ENCODE measurements at places on chromosomes 4 and X. TPM values are rescaled to one million over a fixed set of nuclear protein-coding genes. Genes with fewer than 3 reads are reported as not detected.

DNA sequence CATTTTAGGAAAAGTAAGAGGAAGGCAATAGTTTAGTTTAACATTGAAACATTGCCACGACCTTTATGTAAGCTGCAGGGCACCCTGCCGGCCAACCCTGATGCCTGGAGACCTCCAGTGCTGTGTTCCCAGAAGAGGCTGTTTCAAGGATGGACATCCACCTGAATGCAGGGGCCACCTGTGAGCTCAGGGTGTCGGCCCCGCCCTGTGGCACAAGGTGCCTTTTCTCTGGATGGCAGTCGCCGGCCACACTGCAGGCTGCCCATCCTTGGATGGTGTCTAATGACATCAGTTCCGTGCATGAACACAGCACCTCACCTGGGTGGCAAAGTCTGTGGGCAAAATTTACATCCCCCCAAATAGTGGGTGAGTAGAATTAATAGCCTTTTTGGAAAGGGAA is 180.0 kb downstream of the AFAP1 start:
- no peak overlapping the region for H3K4me3 ChIP-seq
- no peaks in the 10 kb centered on the region for H3K27me3 ChIP-seq
- peaks cover 6% of the 10 kb centered on the region for H3K4me1 ChIP-seq
- H3K36me3 ChIP-seq = no peaks in the 10 kb centered on the region
- H3K27ac ChIP-seq = no peak overlapping the region
- DNase-seq = no peak

DNA sequence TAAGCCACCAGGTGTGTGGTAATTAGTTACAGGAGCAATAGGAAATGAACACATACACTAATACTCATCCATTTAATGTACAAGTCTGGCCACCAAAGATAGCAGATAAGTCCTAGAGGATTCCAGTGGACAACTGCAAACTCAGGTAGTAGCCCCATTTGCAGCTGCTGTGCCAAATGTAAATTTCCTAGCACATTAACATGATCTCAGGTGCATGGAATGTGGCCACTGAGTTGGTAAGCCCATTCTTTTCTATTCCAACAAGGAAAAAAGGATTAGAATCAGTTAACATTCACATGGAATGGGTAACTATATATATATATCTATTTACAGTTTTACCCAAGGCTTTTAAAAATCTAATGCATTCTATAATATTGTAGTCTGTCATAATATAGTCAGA is 23.3 kb upstream of the FRAS1 start:
- no peak overlapping the region for H3K4me3 ChIP-seq
- no peak for DNase-seq
- no peaks in the 10 kb centered on the region for H3K4me1 ChIP-seq
- H3K27me3 ChIP-seq = no peaks in the 10 kb centered on the region
- H3K27ac ChIP-seq = no peak overlapping the region

- H3K36me3 ChIP-seq = no peaks in the 10 kb centered on the region
- no peak for DNase-seq
- H3K27me3 ChIP-seq = no peaks in the 10 kb centered on the region
- no peaks in the 10 kb centered on the region for H3K4me1 ChIP-seq
- no peak overlapping the region for H3K27ac ChIP-seq
Observed at GRCh38 chrX:48468693-48469691, 1.1 kb downstream of the SLC38A5 start.

DNA sequence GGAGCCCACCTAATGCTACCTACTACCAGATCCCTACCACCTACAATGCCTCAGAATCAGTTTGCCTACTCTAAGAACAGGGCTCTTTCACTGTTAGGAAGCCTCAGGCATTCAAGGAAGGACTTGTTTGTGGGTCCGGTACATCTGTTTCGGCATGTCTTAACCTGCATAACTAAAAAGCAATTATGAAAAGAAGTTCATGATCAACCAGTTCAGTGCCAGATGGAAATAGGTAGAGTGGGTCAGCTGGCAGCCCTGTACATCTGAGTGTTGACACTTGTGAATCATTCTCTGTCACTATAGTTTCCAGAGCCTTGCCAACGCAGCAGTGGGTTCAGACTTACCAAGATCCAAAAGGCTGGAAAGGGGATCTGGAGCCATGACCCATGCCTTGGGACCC is 3.3 kb downstream of the TMEM185A start:
- no peaks in the 10 kb centered on the region for H3K27me3 ChIP-seq
- H3K4me3 ChIP-seq = no peak overlapping the region
- H3K27ac ChIP-seq = no peak overlapping the region
- no peak for DNase-seq

DNA sequence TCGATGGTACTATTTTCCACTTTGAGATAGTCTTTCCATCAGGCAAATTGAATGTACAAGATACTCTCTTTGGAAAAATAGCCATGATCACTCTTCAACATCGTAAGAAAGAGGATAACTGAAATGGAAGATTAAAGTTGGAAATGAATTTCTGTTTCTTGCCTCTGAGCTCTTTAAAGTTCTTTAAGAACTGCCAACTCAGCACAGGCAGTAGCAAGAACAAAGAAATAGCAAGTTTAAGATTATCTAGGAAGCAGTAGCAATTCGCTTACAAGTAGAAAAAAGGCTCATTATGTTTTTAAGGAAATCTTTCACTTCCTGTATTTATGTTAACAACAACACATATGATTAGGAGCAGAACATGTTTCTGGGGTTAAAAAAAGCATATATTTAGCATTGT is 127.6 kb downstream of the CDS1 start:
- no peaks in the 10 kb centered on the region for H3K27me3 ChIP-seq
- DNase-seq = no peak
- no peaks in the 10 kb centered on the region for H3K36me3 ChIP-seq
- no peak overlapping the region for H3K4me3 ChIP-seq
- H3K27ac ChIP-seq = no peak overlapping the region

DNA sequence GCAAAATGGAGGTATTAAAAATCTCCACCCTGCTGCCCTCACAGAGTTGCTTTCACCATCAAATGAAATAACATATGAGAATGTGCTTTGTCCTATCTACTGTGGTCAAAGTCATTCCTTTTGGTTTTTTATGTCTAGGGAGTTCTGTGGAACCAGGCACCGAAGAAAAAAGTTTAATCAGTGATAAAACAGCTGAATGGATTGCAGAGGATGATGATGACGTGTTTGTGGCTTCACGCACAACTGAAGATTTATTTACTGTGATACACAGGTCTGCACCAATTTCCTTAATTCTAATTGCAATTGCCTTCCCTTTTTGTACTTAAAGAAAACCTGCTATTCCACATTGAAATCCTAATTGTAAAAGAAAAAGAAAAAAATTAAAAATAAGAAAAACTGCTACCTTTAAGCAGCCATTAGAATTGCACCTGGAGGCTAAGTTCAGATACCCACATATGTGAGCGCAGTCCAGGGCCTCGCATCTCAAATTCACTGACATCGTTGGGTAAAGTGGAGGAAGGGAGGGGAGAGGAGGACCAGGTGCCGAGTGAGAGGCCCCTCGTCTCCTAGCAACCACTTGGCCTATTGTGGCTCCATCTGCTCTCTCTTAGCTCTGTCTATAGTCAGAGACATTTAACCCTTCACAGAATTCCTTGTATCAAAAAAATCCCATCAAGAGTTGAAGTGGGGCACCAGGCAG is 10.5 kb upstream of the RTL5 start:
- H3K27me3 ChIP-seq = no peaks in the 10 kb centered on the region
- no peak for DNase-seq
- H3K4me3 ChIP-seq = no peak overlapping the region
- no peak overlapping the region for H3K27ac ChIP-seq
- H3K36me3 ChIP-seq = no peaks in the 10 kb centered on the region

DNA sequence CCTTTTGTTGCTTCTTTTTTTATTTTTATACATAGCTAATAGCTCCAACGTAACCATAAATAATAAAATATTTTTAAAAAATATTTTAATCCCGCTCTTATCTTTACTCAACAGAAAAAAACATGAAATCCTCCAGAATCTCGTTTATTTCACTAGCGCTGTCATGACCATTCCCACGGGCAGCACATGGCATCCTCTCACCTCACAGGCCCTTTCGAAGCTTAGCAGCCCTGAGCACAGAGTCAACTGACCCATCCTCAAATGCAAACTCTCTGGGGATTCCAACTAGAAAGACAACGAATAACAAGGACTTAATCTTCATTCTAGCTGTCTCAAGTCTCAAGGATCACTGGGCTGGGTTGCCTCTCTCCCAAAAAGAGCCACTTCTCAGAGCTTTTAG is 285.9 kb upstream of the PPARGC1A start:
- no peaks in the 10 kb centered on the region for H3K4me1 ChIP-seq
- no peak overlapping the region for H3K4me3 ChIP-seq
- no peak for DNase-seq
- H3K36me3 ChIP-seq = no peaks in the 10 kb centered on the region
- H3K27ac ChIP-seq = no peak overlapping the region

DNA sequence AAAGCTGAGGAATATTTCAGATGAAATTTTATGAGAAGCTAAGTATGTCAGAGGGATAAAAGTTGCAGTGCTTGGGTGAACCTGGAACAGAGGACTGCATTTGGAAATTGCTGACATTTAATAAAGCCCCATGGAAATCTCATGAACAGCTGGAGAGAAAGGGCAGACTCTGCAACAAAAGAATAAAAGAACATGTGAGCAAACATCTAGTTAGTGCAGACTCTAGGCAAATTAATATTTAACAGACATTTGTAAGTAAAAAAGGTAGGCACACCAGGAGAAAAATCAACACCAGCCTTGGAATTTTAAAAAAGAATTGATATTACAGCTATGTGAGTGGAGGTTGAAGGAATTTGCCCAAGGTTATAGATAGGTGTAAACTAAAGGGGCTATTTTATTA is 114.6 kb upstream of the PUDP start:
- H3K4me1 ChIP-seq = no peaks in the 10 kb centered on the region
- no peak for DNase-seq
- no peak overlapping the region for H3K4me3 ChIP-seq
- no peaks in the 10 kb centered on the region for H3K36me3 ChIP-seq
- no peaks in the 10 kb centered on the region for H3K27me3 ChIP-seq
- H3K27ac ChIP-seq = no peak overlapping the region

DNA sequence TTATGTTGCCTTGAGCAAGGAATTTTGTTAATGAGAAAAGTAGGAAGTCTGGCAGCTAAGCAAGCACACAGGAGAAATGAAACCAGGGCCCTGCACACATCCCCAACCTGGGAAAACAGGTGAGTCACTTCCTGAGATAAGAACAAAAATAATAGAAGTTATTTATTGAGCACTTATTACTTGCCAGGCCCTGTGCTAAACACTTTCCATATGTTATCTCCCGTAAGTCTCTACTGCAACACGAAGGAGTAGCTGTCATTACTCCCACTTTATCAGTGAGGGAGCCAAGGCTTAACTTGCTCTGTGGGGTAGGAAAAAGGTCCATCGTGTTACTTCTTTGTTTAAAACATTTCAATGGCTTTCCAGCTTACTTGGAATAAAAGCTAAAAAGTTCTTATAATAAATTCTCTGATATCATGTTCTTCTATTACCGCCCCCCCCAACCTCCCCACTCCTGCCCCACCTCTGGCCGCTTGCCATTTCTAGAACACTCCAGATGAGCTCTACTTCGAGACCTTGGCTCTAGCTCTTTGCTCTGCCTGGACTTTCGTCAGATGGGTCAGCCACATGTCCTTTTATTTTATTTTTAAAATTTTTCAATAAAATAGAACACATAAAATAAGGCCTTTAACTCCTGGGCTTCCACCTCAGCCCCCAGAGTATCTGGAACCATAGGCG is 36.3 kb upstream of the PLAC8 start:
- H3K4me1 ChIP-seq = peaks cover 2% of the 10 kb centered on the region
- no peaks in the 10 kb centered on the region for H3K27me3 ChIP-seq
- H3K4me3 ChIP-seq = no peak overlapping the region
- no peak overlapping the region for H3K27ac ChIP-seq
- H3K36me3 ChIP-seq = no peaks in the 10 kb centered on the region
- DNase-seq = peak; percentile 11

- no peak for DNase-seq
- H3K27me3 ChIP-seq = peaks cover 3% of the 10 kb centered on the region
- H3K4me3 ChIP-seq = no peak overlapping the region
- no peak overlapping the region for H3K27ac ChIP-seq
- H3K4me1 ChIP-seq = peaks cover 2% of the 10 kb centered on the region
- no peaks in the 10 kb centered on the region for H3K36me3 ChIP-seq
Observed at GRCh38 chr4:84503495-84504437, 4.7 kb upstream of the NKX6-1 start.

DNA sequence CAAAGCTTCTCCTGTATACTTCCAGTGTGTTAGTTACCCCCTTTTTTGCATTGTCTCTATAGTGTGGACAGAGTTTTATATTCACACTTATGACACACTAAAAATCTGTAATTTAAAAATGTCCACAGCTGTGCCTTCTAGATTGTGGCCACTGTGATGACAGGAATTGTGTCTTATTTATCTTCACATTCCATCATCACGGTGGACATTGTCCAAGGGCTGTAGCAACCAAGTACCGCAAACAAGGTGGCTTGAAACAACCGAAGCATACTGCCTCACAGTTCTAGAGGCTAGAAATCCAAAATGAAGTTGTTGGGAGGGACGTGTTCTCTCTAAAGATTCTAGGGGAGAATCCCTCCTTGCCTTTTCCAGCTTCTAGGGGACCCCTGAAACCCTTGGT is 32.3 kb downstream of the CHRNA9 start:
- H3K4me1 ChIP-seq = no peaks in the 10 kb centered on the region
- H3K4me3 ChIP-seq = no peak overlapping the region
- DNase-seq = no peak
- H3K36me3 ChIP-seq = no peaks in the 10 kb centered on the region
- H3K27ac ChIP-seq = no peak overlapping the region
- no peaks in the 10 kb centered on the region for H3K27me3 ChIP-seq

- no peaks in the 10 kb centered on the region for H3K27me3 ChIP-seq
- DNase-seq = no peak
- no peak overlapping the region for H3K4me3 ChIP-seq
- no peaks in the 10 kb centered on the region for H3K4me1 ChIP-seq
Observed at GRCh38 chrX:133380711-133381619, 34.3 kb downstream of the GPC4 start.

- H3K4me1 ChIP-seq = no peaks in the 10 kb centered on the region
- H3K27me3 ChIP-seq = no peaks in the 10 kb centered on the region
- H3K36me3 ChIP-seq = no peaks in the 10 kb centered on the region
- no peak overlapping the region for H3K27ac ChIP-seq
- no peak overlapping the region for H3K4me3 ChIP-seq
- DNase-seq = no peak
Observed at GRCh38 chr4:158581161-158581560, 59.5 kb downstream of the RXFP1 start.

DNA sequence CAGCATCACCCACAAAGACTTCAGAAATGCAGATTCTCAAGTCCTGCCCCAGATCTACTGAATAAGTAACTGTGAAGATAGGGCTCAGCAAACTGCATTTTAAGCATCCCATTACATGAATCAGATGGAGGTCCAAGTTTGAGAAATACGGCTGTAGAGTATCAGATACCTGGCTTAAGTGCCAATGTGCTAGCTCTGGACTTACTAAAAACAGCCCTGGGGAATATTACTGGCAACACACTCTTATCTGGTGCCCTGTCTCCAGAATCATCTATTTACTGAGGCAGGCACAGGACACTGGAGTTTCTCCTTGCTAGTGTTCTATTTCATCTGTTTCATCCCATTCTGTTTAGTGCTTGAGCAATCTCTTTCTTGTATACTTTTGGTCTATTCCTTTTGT is 105.1 kb downstream of the SPOCK3 start:
- no peaks in the 10 kb centered on the region for H3K27me3 ChIP-seq
- no peaks in the 10 kb centered on the region for H3K4me1 ChIP-seq
- H3K4me3 ChIP-seq = no peak overlapping the region
- DNase-seq = no peak
- H3K36me3 ChIP-seq = no peaks in the 10 kb centered on the region

SYP gene
- polyA plus RNA-seq = 1.9 TPM

MAGEB5 gene
- polyA plus RNA-seq = not detected

SPATA4 gene
- 0.22 TPM for polyA plus RNA-seq

GCNA gene
- polyA plus RNA-seq = 0.98 TPM

DUX4 gene
- not detected for polyA plus RNA-seq

VEGFD gene
- polyA plus RNA-seq = 2.5 TPM

GYG2 gene
- 3.1 TPM for polyA plus RNA-seq

RS1 gene
- polyA plus RNA-seq = not detected

PNCK gene
- polyA plus RNA-seq = 1.1 TPM

Measured in ovary (tissue), 10 donors.